Fibroblast of upper back skin (primary cell): ENCODE measurements at places on chromosomes 11 and 22.

DNA sequence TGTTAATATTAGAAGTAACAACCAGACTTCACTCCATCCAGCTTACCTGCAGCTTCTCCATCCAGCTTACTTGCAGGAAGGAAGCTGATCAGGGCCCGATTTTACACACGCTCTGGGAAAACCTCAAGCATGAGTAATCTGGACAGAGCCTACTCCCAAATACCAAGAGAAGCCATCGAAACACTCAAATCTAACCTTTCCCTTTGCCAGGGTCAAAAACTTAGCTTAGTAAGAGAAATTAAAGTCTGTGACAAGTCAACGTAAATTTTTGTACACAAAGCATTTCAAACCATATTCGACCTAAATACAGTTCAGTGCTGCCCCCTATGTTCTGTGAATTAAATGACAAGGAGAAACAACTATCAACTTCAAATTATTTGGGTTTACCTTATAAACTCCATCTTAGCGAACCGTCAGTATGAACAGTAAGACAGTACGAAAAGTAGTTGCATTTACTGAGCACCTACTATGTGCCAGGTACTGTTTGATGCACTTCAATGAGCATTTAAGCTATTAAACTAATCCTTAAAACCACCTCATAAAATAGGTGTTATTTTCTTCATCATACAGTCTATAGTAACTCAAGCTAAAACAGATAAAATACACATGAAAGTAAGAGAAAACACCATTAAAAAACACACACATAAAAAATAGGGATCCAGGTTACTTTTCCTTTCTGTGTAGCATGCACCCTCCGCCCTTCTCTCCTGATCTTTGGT lies 36.9 kb downstream of the ARFGAP3 start:
- peak; percentile 50 for DNase-seq

- no peak for DNase-seq
These were observed 742.9 kb downstream of the LRRC4C start for GRCh38 chr11:40716344-40717130.

DNA sequence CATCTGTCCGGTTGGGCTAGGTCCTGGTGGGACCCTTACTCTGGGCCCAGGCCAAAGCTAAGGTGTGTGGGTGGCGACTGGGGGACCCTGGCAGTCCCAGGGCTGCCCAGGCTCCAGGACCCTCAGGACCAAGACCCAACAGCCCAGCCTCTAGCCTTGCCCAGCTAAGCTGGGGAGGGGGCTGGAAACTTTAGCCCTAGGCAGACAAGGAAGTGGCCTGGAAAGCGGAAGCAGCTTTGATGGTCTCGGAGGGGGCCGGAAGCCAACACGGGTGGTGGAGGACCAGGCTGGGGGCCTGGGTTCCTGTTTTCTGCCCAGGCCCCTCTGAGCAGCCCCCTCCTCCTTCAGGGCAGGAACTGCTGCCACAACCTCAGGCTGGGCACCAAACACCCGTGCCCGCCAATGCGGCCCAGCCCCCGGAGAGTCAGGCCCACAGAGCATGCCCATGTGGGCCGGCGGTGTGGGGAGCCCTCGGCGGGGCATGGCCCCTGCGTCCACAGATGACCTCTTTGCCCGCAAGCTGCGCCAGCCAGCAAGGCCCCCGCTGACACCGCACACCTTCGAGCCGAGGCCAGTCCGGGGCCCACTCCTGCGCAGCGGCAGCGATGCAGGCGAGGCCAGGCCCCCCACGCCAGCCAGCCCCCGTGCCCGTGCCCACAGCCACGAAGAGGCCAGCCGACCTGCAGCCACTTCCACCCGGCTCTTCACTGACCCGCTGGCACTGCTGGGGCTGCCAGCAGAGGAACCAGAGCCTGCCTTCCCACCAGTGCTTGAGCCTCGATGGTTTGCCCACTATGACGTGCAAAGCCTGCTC lies 2.8 kb downstream of the SIPA1 start:
- DNase-seq = no peak

- no peak for DNase-seq
These were observed 815.7 kb downstream of the BRD1 start for GRCh38 chr22:49011769-49012648.

GRCh38 chr11:130790689-130791088 lies 125.6 kb downstream of the SNX19 start:
- DNase-seq = no peak

- no peak for DNase-seq
These were observed 203.7 kb downstream of the MN1 start for GRCh38 chr22:27597703-27598444.

- no peak for DNase-seq
These were observed 329.5 kb downstream of the OPCML start for GRCh38 chr11:133202816-133203215.

DNA sequence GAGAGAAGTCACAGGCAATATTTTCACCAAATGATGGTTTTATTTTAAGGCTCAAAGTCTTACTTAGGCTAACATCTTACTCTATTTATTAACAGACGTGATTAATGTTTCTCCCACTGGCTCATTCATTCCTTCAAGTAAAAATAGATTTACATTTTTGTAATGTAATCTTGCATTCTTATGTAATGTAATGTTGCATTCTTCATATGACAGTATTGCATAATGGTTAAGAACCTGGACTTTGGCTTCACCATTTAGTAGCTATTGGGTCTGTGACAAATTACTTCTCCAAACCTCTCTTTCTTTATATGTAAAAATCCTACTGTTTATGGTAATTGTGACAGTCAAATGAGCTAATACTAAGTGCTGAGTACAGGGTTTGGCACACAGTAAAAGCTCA lies 3.3 kb upstream of the DIXDC1 start:
- peak; percentile 50 for DNase-seq

DNA sequence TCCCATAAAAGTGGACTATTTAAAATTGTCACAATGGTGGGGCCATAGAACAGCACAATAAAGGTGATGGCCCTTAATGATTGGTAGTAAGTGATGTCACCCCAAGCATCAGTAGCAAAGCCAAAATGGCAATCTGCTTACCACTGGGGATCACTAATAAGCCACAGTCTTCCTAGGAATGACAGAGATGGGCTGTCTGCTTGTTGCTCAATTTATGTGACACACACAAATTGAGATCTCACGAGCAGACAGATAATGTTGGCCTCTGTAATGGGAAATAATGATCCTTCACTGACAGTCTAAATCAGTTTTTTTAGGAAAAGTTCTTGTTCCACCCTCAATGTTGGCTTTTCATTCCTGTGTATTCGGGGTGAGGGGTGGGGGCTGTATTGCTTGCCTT lies 515.1 kb downstream of the BRD1 start:
- no peak for DNase-seq

DNA sequence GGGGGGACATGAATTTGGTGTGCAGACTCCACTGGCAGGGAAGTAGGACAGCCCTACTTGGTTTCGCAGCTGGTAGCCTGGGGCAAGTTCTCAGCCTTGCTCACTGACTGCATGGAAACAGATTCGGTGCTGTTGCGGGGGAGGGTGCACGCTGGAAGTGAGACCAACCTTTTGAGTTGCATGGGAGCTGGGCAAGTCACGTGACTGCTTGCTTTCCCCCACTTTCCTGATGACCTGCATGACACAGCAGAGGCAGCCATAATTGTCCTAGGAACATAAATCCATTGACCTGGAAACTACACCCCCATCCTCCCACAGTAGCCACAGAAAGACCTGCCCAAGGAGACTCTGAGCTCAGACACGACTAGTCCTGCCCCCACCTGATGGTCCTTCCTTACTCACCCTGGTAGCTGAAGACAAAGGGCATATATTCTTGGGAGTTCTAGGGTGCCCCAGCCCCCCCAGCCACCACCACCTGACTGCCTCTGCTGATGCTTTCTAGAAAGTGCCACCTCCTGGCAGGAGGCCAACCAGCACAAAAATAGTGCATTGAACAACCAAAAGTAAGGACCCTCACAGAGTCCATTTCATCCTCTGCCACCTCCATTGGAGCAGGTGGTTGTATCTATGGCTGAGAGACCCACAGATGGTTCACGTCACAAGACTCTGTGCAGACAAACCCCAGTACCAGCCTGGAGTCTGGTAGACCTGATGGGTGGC lies 4.1 kb upstream of the HBG2 start:
- no peak for DNase-seq

- DNase-seq = peak; percentile 2
These were observed 369.4 kb upstream of the ISX start for GRCh38 chr22:34696557-34696956.

GRCh38 chr11:120532832-120533196 lies 21.3 kb downstream of the GRIK4 start:
- DNase-seq = no peak

DNA sequence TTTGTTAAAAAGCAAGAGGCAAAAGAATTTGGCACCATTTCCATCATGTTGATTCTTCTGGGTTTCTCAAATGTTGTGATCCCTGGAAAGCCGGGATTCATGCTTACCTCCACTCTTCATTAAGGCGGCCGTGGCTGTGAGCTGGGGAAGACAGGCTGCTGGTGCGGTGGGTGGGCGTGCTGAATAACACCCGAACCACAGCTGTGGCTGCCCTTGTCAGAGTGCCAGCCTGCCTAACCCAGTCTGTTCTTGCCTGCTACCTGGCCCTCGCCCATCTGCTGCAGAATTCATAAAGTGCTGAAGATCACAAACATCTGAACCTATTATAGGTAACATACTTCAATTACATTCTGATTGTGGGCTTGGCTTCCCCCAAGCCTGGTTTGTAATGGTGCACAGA lies 95.8 kb upstream of the RCN1 start:
- no peak for DNase-seq

GRCh38 chr11:33904102-33904501 lies 12.2 kb upstream of the LMO2 start:
- no peak for DNase-seq

GRCh38 chr11:117229411-117229810 lies 2.5 kb downstream of the PCSK7 start:
- DNase-seq = no peak

DNA sequence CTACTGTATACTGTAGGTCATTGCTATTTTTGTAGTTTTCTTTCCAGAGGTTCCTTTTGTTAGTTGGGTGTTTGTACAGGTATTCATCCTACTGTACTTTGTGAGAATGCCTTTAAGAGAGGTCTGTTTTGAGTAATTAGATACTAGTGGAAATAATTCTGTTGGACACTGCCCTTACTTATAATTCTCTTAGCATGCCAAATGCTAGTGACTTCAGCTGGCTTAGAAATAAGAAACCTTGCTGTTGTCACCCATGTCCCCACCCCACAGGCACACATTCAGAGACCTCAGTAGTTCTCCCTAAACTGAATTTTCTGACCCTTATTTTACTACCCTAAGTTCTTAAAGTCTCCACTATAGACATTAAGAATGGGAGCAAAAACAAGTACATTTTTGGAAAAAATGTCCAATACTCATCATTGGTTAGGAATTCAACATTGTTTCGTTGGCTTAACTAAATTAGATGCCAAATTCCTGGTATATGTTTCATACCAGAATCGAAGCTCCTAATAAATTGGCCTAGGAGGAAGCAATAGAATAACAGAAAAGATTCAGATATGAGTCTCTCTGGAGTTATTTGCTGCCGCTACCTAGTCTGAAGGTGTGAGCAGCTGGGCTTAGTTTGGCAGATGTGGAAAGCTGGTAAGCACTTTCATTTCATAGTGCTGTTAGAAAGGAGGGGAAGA lies 28.4 kb downstream of the ZNF143 start:
- DNase-seq = peak; percentile 86

DNA sequence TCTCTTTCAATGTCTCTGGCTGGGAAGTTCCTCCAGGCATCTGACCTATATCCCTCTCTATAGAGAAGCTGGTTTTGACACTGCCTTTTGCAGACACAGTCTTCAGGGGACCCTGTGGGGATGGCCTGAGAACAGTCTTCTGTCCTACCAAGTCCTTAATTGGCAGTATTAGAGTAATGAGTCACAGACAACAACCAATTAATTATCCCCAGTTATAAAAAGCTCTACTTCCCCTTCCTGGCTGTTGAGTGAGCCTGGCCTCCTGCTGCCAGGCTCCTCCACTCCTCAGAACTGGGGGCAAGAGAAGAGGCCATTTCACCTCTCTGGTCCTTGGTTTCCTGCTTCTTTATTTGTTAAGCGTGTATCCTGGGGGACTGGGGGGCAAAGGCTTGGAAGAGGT lies 41.2 kb upstream of the KLHL35 start:
- no peak for DNase-seq

GRCh38 chr22:23000657-23001347 lies 69.5 kb upstream of the GNAZ start:
- no peak for DNase-seq

- DNase-seq = peak; percentile 13
These were observed 431 bp downstream of the KMT2A start for GRCh38 chr11:118436639-118437207.

DNA sequence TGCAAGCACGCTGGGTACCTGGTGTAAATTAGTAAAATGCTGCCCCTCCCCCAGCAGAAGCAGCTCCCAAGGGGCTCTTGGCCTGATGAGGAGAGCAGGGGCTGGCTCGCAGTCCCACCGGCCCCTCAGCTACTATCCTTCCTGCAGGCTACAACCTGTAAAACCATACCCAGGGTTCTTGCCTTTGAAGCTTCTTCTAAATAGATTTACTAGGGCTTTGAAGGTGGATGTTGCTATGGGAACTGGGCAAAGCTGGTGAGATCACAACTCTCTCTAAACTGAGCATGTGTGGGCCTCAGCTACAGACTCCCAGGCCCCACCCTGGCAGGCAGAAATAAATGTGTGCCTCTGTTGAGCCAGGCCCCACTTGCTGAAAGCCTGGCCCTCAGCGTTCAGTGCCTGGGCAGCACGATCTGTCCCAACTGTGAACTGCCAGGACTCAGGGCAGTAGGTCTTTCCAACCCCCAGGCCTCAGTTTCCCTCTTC lies 18.5 kb downstream of the CD5 start:
- DNase-seq = no peak

- DNase-seq = no peak
These were observed 105.3 kb upstream of the E2F8 start for GRCh38 chr11:19345848-19346681.

- DNase-seq = no peak
These were observed 118.9 kb downstream of the MRTFA start for GRCh38 chr22:40517631-40518030.

GRCh38 chr22:28074526-28074925 lies 155.5 kb upstream of the PITPNB start:
- DNase-seq = no peak

- peak; percentile 35 for DNase-seq
These were observed 855.6 kb downstream of the KCNA4 start for GRCh38 chr11:29161191-29161590.

DNA sequence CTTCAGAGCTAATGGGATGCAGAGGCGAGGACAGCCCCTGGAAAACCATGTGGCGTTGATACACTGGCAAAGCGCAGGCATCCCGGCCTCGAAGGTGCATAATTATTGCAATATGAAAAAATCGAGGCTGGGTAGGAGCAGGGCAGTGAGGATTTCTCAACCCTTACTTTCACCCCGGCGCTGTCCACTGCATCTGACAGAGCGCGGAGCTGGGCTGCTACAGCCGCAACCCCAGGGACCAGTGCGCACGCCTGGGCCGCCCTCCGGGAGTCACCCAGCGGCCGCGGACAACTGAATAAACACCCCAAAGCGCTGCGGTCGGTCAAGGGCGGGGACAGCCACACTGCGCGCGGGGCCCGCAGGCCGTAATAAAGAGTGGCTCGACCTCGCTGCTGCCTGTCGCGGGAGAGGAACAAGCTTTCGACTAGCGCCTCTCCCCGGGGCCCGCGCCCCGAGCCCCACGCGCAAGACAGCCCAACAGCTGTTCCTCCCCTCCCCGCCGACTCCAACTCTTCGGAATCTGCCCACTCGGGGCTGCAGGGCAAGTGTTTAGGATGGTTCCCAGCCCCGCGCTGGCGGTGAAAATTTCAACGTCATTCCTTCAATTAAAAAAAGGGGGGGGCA lies 3.6 kb upstream of the WT1 start:
- no peak for DNase-seq
